NCI-H82 (cell line): ENCODE measurements at places on chromosomes 2 and 18.

- no peak for DNase-seq
Observed at GRCh38 chr2:27324720-27325119, 1.8 kb upstream of the MPV17 start.

- no peak for DNase-seq
Observed at GRCh38 chr2:83233781-83234180, 1225.3 kb downstream of the SUCLG1 start.

DNA sequence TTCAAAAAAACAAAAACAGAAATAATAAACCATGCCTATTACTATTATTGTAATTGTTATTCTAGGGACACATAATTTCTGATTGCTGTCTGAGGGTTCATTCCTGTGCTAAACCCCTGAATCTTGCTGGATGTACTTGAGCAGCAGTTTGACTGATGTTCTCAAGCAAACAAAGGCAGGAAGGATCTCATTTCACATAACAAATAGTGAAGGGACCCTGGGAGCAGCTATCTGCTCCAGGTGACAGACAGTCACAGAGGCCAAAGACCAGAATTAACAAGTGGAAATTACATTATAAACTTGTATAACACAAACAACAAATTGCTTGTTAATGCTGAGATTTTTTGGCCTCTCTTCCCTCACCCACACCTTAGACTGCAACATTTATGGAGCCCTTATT, 284.2 kb downstream of the THSD7B start:
- DNase-seq: no peak

- no peak for DNase-seq
Observed at GRCh38 chr18:79560861-79561210, 118.8 kb upstream of the CTDP1 start.

DNA sequence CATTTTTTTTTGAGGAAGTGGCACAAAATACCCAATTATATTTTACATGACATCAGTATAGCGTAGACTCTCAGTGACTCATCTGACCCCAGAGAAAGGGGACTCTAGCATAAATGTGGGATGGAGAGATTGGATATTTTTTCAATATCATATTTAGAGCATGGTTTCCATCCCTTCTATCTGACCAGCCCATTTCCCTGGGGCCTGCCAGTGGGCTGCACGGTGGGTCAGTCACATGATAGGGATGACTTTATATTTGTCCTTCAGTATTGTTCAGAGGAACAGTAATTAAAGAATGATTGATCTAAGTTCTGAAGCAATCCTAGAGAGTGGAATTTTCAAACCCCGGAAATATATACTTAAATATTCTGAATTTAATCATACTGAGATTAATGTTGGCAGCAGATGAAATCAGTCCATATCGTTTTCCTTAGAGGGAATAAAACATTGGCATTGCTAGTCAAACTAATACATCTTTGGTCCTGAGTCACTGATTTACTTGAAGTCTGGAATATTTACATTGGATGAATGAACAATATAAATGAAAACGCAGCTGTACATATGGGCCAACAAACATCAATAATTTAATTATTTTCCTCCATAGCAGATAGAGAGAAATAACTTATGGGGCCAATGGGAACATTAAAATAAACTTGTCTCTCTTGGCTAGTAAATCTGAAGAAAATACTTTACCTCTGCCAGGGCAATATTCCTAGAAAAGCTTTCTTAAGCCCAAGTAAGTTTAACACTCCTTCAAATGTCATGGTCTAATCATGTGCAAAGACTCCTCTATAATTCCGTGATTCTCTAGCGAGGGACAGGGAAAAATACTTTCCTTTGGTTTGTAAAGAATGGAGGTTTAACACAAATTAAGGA, 563.6 kb upstream of the PKDCC start:
- DNase-seq: no peak

GRCh38 chr2:94979406-94980375, 45.8 kb upstream of the MAL start:
- no peak for DNase-seq

DNA sequence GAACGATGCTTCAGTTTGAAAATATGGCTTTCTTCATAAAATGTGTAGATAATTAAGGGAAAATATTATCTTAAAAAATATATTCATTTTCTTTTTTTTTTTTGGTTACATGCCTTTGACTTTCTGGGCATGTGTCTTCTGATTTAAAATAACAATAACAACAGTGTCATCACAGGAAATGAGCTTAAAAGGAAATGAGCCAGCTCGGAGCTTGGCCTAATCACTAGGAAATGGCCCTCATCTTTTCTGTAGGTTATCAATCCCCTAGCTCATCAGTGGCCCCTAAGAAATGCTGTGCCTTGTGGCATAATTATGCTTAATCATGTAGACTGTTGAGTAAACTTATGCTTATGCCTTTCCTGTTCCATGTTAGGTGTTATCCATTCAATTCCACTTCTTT, 141.8 kb upstream of the FHL2 start:
- no peak for DNase-seq

DNA sequence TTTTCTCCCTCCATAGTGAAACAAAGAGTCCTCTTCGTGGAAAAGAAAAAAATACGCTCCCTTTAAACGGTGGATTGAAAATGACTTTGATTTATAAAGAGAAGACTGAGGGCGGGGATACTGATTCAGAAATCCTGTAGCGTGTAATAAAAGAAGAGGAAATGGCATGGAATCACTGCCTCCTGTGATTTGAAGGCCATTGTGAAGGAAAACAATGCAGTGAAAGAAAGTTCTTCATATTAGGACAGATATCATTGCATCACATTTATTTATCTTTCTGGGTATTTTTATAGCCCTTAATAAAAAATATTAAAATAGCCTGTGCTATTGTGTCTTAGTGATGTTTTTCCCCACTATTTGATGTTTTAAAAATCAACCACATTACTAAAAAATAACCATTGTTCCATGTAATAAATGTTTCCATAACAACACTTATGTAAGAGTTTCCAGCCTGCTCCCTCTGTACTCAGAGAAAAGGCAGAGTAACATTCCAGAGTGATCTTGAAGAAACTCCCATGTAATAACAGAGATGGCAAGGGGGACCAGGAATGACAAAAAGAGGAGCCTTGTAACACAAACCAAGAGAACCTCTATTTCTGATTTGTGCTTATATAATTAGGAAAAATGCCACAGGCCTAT, 8.0 kb downstream of the MRPL33 start:
- no peak for DNase-seq

GRCh38 chr2:15031745-15032240, 399.3 kb downstream of the LRATD1 start:
- peak; percentile 34 for DNase-seq
